ENCODE measurements at places on chromosomes 5 and 9. TPM values are rescaled to one million over a fixed set of nuclear protein-coding genes. Genes with fewer than 3 reads are reported as not detected.

FOXD1 gene
- 7.6 TPM for total RNA-seq

PCDHA1 gene
- total RNA-seq, result not detected

ANKRA2 gene
- 24.3 TPM for total RNA-seq

DNAH5 gene
- total RNA-seq, result 2.6 TPM
